Gastrocnemius medialis (tissue), 4 donors: ENCODE measurements at places on chromosomes 13 and 19. TPM values are rescaled to one million over a fixed set of nuclear protein-coding genes. Genes with fewer than 3 reads are reported as not detected.
A peak's percentile ranks its signal among the peaks of the same experiment; 100 is the strongest.

The SBK2 gene
- 3.0 TPM for total RNA-seq

The TLE6 gene
- total RNA-seq, result 0.62 TPM

The NCCRP1 gene
- not detected for total RNA-seq

The ZNF506 gene
- total RNA-seq, result 12.3 TPM

The SERP2 gene
- 1.7 TPM for total RNA-seq

The SLITRK6 gene
- total RNA-seq, result not detected

GRCh38 chr13:81381560-81381959 lies 1040.6 kb upstream of the SPRY2 start:
- no peaks in the 10 kb centered on the region for H3K36me3 ChIP-seq
- no peak for DNase-seq
- H3K4me1 ChIP-seq, result no peaks in the 10 kb centered on the region
- H3K27ac ChIP-seq, result no peak overlapping the region
- H3K27me3 ChIP-seq, result no peaks in the 10 kb centered on the region
- no peak overlapping the region for H3K4me3 ChIP-seq

DNA sequence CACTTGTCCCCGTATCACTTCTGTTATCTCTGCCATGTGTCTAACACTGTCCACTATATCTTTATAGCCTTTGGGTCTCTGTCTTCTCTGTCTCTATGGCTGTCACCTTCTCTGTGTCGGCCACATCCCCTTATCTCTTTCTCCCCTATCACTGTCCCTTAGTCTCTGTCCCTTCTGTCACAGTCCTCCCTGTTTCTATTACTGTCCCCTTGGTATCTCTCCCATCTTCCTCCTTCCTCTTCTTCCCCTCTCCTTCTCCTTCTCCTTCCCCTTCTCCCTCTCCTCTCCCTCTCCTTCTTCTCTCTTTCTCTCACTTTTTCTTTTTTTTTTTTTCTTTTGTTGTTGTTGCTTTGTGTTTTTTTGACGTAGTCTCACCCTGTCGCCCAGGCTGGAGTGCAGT lies 34.7 kb upstream of the LRRC4B start:
- H3K36me3 ChIP-seq, result no peaks in the 10 kb centered on the region
- DNase-seq, result no peak
- H3K4me3 ChIP-seq, result no peak overlapping the region
- H3K4me1 ChIP-seq, result no peaks in the 10 kb centered on the region
- peaks cover 23% of the 10 kb centered on the region for H3K27me3 ChIP-seq
- H3K27ac ChIP-seq, result no peak overlapping the region

DNA sequence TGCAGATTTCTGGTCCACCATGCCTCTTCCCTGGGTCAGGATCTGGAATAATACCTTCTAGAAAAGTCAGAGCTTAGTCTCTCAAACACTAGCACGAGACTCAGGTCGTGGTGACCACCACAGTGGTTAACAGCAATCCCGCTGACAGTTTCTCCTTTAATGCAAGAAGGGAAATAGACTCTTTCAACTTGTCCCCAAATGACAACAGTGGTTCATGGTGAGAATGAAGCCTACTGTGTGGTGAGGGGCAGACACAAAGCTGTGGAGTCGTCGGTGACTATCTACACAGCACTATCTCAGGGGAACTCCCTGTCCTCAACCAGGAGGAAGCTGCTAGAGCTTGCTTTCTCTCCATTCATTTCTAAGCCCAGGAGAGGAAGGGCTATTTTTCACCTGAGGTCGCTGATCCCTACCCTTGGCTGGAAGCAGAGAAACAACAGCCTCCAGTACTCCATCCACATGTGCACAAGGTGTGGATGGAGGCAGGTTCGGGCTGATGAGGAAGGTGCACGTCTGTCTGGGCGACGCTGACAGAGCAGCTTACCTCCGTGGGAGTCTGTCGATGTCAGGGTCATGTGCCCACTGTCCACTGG lies 72.4 kb downstream of the STK24 start:
- H3K27me3 ChIP-seq, result no peaks in the 10 kb centered on the region
- H3K27ac ChIP-seq, result peak overlapping the region; percentile 54
- peaks cover 78% of the 10 kb centered on the region for H3K4me1 ChIP-seq
- H3K4me3 ChIP-seq, result no peak overlapping the region
- no peak for DNase-seq

DNA sequence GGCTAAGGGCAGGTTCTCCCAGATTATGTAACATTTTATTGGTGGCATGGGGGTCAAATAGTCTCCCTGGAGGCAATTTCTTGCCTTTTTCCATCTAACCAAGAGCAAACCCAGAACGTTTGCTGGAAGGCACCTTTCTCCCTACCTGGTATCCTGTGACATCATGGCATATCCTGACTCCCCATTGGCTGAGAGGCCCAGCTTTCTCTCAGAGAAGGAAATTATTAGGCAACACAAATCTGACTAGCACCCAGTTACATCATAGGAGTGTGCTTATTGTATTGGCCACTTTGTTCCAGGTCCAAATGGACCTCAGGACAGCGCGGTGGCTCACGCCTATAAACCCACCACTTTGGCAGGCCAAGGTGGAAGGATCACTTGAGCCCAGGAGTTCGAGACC lies 13.0 kb downstream of the NTN5 start:
- no peak for DNase-seq
- H3K4me1 ChIP-seq, result no peaks in the 10 kb centered on the region
- no peak overlapping the region for H3K27ac ChIP-seq
- no peaks in the 10 kb centered on the region for H3K27me3 ChIP-seq
- no peaks in the 10 kb centered on the region for H3K36me3 ChIP-seq
- H3K4me3 ChIP-seq, result no peak overlapping the region

- no peak overlapping the region for H3K27ac ChIP-seq
- no peaks in the 10 kb centered on the region for H3K4me1 ChIP-seq
- no peak overlapping the region for H3K4me3 ChIP-seq
- H3K36me3 ChIP-seq, result no peaks in the 10 kb centered on the region
- no peak for DNase-seq
- H3K27me3 ChIP-seq, result no peaks in the 10 kb centered on the region
These were observed 1040.6 kb upstream of the SLC10A2 start for GRCh38 chr13:104106705-104107393.

DNA sequence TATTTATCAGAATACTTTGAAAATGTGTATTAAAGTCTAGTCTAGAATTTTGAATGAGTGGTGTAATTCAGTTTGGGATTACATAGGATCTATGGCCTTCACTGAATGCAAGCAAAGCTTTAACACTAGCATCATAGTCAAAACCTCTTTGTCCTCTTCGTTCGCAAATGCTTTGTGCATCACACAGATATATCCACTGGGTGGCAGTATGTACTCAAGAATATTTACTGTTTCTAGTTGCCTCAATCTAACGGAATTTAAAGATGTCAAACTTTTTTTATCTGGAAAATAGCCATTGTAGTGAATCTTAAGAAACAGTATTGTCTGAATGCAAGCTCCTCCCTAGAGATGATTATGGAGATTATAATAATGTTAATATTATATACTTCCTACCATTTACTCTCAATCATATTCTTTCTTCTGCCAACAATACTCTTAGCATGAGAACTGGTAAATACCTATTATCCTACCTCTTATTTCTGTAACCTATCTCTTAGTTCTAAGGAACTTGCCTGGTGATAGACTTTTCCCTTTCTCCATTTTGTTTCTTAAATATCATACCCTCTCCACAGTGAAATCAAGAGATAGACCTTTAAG lies 25.8 kb downstream of the LACC1 start:
- H3K4me3 ChIP-seq, result no peak overlapping the region
- H3K36me3 ChIP-seq, result no peaks in the 10 kb centered on the region
- no peaks in the 10 kb centered on the region for H3K27me3 ChIP-seq
- DNase-seq, result no peak
- H3K27ac ChIP-seq, result no peak overlapping the region
- no peaks in the 10 kb centered on the region for H3K4me1 ChIP-seq

DNA sequence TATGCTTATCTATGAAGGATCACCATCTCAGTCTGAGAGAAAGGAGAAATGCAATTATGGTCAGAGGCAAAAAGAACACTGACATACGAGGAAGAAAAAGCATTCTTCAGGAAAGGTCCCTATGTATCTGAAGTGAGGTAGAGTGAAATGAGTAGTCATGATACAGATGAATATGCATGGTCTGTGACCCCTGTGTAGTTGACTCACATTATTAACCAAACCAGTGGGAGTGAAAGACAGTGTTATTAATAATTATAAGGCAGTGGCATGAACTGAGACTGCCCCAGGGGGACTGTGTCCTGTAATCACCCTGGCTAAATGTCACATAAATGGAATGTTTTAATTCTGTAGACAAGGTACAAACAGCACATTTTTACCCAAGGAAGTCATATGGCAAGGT lies 1320.2 kb upstream of the PCDH9 start:
- H3K36me3 ChIP-seq, result no peaks in the 10 kb centered on the region
- no peaks in the 10 kb centered on the region for H3K27me3 ChIP-seq
- no peak overlapping the region for H3K27ac ChIP-seq
- no peak for DNase-seq
